Hematopoietic multipotent progenitor cell treated with erythropoietin and hydrocortisone succinate and interleukin-3 and kit ligand, for 15 days (in vitro differentiated cells): ENCODE measurements at places on chromosomes 3 and 15.

GRCh38 chr15:98150084-98150483, 189.6 kb downstream of the ARRDC4 start:
- no peak for DNase-seq

- no peak for DNase-seq
These were observed 359.4 kb downstream of the VPS13C start for GRCh38 chr15:61700803-61701202.

DNA sequence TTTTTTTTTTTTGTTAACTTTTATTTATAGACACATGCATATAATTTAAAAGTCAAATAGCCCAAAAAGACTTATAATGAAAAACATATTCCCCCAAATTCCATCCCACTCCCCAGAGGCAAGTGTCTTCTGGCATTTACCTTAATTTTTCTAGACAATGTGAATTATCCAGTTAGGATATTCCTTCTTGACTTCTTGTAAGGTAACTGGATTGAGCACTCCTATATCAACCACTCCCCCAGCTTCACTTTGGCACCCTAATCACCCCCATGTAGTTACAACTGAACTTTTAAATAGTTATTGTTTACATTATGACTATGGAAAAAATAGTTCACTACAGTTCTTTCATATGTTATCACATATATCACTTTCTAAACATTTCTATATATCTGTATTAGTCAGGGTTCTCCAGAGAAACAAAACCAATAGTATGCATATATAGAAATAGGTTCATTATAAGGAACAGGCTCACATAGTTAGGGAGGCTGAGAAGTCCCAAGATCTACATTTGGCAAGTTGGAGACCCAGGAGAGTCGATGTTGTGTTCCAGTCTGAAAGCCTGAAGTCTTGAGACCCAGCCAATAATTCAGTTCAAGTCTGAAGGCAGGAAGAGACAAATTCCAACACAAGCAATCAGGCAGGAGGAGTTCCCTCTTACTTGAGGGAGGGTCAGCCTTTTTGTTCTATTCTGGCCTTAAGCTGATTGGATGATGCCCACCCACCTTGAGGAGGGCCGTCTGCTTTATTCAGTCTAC, 175.8 kb downstream of the THSD4 start:
- DNase-seq = no peak

- no peak for DNase-seq
These were observed 27.1 kb upstream of the SKIL start for GRCh38 chr3:170330366-170330765.

DNA sequence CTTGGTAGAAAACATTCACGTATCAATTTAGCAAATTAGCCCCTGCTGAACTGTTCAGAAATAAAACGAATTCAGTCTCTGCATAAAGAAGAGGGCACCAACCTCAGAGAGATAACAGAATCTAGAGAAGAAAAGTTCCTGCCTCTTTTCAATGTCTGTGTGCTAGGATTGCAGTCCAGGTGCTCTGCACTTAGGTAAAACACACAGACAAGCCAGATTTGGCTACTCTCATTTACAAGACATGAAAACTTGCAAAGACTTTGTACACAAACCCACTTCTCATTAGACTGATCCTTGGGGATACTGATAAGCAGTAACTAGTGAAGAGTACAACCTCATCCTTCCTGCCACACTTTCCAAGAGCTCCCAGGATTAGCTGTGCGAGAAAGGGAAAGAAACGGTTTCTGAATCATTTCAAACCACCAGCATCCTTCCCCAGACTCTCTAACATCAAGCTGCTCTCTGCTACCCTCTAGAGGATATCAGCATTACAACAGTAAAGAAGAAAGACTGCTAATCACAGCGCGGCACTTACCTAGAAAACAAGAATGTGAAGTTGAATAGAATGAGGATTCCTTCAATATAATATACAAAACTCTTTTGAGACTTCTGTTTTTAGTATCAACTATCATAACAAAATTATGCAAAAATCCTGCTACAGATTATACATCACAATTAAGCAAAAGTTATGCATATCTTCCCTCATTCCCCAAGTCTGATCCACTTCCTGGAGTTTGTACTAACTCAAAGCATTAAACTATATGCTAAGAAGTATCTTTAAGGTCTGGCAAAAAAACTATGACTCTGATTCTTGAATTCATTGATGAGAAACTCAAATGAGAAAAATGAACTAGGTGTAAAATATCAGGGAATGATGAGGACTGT, 306.4 kb downstream of the MAGI1 start:
- DNase-seq = peak; percentile 9

GRCh38 chr3:42014921-42015533, 53.1 kb upstream of the ULK4 start:
- no peak for DNase-seq

DNA sequence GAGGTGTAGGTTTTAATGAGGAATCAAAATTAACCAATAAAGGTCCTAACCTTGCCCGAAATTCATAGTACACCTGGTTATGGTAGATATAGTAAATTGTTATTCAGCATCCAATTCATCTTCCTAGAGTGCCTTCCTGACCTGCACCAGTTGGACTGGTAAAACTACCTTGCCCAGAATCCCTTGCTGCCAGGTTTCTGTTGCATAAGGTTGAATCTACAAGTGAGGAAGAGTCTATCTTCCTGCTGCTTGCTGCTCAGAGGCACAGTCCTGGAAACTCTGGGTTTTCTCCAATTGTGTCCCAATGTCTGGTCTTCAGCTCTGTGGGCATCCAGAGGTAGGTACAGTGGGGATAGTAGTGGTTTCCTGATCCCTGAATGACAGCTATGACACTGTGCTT, 17.3 kb downstream of the CCDC54 start:
- DNase-seq = no peak

- no peak for DNase-seq
These were observed 50.9 kb upstream of the FSIP1 start for GRCh38 chr15:39833515-39833981.

- DNase-seq = no peak
These were observed 87.0 kb downstream of the SV2B start for GRCh38 chr15:91186904-91187656.

- no peak for DNase-seq
These were observed 41.3 kb downstream of the NECTIN3 start for GRCh38 chr3:111112913-111113312.

- no peak for DNase-seq
These were observed 6.6 kb upstream of the ADGRG7 start for GRCh38 chr3:100602506-100603444.

DNA sequence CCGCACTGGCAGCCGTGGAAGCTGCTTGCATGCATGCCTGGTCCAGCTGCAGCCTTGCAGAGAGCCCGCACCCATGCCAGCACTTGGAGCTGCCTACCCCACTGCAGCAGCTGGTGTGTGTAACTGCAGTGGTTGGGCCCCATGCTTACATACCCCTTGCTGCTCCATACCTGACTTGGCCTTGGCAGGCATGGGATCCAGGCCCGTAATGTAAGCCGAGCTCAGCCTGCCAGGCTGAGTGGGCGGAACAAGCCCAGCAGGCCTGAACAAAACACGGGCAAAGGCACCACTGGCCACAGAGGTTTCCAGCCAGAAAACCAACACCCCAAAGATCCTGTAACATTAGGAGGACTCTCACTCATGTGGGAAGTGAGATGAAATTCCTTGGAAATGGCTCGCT, 48.3 kb downstream of the SLC6A20 start:
- DNase-seq = no peak

DNA sequence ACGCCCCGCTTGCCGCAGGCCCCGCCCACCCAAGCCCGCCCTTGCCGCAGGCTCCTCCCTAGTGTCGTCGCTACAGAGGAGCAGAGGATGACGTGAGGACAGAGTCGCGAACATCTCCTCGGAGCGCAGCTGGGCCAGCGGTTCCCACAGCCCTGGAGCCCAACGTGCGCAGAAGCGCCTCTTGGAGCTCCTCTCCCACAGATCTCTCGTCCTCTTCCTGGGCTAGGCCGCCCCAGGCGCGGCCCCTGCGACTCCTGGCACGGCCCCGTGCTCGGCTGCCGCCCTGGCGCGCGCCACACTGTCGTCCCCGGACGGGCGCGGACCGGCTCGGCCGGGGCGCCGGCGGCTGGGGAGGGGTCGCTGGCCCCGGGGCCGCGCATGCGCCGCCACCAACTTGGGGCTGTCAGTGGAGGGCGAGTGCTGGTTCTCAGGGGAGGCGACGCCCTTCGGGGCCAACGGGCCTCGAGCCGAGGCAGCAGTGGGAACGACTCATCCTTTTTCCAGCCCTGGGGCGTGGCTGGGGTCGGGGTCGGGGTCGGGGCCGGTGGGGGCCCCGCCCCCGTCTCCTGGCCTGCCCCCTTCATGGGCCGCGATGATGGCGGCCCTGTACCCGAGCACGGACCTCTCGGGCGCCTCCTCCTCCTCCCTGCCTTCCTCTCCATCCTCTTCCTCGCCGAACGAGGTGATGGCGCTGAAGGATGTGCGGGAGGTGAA, at the start of gene TRPC1:
TSS of gene TRPC1 (plus strand) at position 67 of the 714 bp plus-strand sequence. CDS start at position 593, 526 bp downstream.
- DNase-seq = peak; percentile 80

- no peak for DNase-seq
These were observed 18.6 kb downstream of the PLD1 start for GRCh38 chr3:171791692-171792076.

DNA sequence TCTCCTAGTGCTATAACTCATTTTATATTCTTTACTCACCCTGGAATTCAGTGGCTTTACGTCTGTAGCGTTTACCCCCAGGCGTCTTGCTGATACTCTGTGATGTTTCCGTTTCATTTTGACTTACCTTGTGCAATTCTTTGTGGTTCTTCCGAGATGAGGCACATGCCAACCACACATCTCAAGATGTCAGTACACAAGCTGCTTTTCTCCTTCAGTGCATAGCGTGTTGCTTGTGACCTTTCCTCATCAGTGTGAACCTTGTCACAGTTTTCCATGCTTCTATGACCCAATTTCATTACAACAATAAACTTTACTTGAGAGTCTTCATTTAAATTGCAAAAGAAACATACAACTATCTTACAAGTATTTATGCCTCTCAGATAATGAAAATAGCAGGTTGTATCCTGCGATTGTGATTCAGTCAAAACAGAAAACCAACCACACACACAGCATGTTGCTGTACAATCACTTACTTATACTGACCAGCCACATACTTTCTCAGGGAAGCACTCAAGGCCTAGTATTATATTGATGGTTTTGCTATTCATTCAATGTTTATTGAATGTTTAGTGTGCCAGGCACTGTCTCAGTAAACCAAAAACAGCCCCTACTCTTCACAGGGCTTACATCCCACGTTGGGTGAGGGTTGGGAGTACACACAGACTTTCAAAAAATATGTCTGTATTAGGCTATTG, 4.6 kb upstream of the TBL1XR1 start:
- DNase-seq = no peak

DNA sequence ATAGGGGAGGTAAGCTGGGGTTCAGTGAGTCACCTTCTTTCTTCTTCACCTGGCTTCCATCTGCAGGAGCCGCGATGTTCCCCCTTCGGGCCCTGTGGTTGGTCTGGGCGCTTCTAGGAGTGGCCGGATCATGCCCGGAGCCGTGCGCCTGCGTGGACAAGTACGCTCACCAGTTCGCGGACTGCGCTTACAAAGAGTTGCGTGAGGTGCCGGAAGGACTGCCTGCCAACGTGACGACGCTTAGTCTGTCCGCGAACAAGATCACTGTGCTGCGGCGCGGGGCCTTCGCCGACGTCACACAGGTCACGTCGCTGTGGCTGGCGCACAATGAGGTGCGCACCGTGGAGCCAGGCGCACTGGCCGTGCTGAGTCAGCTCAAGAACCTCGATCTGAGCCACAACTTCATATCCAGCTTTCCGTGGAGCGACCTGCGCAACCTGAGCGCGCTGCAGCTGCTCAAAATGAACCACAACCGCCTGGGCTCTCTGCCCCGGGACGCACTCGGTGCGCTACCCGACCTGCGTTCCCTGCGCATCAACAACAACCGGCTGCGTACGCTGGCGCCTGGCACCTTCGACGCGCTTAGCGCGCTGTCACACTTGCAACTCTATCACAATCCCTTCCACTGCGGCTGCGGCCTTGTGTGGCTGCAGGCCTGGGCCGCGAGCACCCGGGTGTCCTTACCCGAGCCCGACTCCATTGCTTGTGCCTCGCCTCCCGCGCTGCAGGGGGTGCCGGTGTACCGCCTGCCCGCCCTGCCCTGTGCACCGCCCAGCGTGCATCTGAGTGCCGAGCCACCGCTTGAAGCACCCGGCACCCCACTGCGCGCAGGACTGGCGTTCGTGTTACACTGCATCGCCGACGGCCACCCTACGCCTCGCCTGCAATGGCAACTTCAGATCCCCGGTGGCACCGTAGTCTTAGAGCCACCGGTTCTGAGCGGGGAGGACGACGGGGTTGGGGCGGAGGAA, 2.6 kb downstream of the ISLR2 start:
- DNase-seq = no peak

DNA sequence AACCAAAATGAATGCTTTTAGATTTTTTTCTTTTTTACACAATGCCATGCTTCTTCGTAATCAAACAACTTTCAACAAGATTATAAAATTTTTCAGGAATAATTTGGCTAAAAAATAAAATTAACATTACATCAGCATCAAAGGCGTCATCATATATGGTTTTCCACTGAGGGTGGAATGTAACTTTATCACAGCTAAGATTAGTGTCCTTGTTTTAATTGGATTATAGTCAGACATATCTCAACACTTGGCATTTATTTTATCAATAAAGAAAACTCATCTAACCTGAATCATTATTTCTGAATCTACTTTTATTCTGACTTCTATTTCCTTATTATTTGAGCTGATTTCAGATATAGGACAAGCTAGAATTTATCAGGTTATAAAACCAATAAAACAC, 1.6 kb downstream of the NRG4 start:
- DNase-seq = no peak

DNA sequence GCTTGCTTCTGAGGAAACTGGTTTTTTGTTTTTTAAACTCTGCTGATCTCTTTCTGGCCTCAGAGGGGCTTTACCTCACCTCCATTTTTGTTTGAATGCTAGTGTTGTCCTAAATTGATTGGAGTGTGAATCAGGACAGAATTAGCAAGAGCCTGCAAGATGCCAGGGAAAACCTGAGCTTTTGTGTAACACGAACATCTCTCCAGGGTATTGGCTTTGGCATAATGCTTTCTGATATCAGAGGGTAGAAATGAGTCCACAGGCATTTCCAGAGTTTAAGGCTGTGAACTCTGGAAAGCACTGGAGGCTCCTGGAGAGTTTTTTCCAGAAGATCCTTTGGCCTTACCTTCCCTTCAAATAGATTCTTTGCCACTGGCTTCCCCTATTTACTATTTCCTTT, 87.1 kb downstream of the WDR76 start:
- no peak for DNase-seq

DNA sequence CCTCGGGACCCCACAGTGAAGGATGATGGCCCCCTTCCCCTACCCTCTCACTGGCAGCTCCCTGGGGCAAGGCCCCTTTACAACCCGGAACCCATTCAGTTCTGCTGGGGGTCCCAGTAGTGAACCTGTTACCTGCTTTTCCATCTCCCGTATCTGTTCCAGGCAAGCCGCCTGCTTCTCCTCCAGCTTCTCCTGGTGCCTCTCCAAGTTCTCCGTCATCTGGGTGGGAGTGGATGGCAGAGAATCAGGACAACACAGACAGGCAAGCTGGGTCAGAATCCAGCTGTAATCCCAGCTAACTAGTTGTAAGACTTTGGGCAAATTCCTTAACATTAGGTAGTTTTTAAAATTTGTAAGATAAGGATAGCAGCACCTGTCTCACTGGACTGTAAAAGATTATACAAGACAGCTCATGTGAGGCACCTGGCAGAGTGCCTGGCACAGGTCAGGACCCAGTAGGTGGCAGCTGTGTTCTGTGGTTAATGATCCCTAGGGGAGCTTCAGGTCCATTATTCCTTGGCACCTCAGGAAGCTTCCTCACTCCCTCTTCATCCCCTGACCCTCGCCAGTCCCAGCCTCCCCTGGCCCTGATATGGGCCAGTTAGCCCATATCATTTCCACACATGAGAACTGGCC, 6.4 kb upstream of the ANKRD63 start:
- DNase-seq = no peak
